CD4-positive, alpha-beta T cell treated with Interleukin-10 for 1 hour (primary cell): ENCODE measurements at places on chromosomes 16 and 17.

- DNase-seq = no peak
Measured at GRCh38 chr17:16199093-16199492, 16.2 kb downstream of the NCOR1 start.

DNA sequence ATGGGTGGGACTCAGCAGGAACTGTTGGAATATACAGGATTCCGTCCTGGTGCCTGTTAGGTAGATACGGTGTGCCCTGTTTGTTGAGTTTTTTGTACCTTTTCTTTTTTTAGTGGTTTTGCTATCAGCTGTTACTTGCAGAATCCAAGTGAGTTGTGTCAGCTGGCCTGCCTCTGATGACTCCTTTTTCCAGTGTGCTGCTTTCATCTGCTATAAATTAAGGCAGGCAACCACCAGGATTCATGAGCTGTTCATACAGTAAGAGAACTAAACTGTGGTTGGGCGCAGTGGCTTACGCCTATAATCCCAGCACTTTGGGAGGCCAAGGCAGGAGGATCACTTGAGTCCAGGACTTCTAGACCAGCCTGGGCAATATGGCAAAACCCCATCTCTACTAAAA is 79.9 kb downstream of the WNT3 start:
- no peak for DNase-seq

GRCh38 chr16:27414788-27415431 is 12.9 kb downstream of the IL21R start:
- no peak for DNase-seq

DNA sequence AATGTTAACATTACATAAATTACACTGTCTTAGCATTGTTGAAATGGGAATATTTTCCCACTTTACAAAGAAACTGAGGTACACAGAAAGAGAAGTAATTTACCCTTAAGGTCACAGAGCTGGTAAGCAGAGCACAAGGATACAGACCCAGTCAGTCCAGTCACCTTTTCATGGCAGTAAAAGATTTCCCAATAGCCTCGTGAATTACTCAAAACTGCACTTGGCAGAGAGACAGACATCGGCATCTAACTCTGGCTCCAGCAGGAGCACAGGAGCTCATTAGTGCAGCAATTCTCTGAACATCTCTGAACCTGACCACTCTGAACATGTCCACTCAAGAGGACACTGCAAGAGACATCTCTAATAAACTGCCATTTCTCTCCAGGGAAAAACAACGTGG is 3.1 kb downstream of the TEX2 start:
- no peak for DNase-seq

- no peak for DNase-seq
Measured at GRCh38 chr17:6425407-6425806, 9.5 kb downstream of the AIPL1 start.

DNA sequence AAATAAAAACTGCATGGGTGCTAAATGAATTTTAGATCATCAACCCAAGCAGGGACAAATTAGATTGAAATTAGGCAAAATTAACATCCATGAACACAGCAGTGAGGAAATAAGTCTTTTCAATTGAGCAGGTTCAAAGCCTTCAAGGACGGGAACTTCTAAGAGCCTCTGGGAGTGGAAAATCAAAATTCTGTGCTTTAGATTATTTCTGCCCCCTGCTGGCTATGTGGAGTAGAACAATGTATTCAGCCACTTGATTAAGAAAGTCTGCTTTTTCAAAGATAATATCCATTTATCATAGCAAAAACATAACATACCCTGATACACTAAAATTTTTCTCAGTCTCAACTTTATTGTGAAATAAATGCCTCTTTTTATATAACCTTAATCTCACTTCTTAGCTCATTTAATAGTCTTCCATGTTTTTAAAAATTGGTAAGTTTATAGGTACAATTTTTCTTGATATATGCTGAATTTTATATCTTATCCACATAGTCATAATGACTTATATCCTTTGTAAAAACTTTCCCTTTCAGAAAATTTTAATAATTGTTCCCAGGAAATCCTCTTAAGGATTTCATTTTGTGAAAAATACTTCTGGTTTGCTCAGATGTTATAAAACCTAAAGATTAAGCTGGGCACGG is 28.1 kb upstream of the NOL11 start:
- peak; percentile 75 for DNase-seq

DNA sequence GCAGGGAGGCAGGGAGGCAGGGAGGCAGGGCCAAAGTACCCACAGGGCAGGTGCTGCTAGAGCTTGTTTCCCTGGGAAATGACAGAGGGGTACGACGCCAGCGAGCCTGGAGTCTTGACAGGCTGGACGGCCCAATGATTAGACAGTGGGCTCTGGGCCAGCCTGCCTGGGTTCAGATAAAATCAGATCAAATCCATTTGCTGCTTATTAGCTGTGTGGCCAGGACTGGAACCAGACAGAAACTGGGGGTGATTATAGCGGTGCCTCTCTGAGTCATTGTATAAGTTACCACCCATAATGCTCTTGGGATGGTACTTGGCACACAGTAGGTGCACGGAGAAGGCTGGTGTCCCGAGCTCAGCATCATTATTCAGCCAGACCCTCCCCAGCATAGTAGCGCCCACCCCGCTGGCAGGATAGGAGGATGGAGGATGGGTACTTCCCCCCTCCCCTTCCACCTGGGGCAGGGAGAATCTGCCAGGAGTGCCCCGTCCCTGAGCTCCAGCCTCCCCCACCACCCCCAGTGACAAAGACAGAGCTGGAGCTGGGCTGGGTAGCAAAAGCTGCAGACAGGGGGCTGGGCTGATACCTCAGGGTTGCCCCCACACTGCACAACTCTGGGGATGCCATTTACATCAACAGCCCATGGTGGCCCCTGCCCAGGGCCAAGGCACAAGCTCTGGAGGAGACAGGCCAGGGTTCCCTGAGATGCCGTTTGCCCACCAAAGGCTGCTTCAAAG is 77.6 kb upstream of the TNRC6C start:
- DNase-seq = peak; percentile 25

DNA sequence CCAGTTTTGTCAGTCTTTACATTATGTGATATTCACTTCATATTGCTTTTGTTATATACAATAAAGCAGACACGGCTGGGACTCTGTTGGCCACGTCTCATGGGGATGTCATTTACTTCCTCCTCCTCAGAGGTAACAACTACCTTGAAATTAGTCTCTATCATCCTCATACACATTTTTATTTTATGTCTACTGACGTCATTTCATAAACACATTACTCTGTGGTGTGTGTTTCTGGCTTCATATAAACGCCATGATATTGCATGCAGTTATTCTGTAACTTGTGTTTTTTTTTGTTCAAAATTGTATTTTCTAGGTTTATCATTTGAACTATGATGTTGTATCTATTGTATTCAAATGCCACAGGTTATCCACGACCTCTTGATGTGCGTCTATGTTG is 13.4 kb upstream of the IRF8 start:
- DNase-seq = no peak

GRCh38 chr16:70565053-70565452 is 41.4 kb downstream of the SF3B3 start:
- DNase-seq = no peak

DNA sequence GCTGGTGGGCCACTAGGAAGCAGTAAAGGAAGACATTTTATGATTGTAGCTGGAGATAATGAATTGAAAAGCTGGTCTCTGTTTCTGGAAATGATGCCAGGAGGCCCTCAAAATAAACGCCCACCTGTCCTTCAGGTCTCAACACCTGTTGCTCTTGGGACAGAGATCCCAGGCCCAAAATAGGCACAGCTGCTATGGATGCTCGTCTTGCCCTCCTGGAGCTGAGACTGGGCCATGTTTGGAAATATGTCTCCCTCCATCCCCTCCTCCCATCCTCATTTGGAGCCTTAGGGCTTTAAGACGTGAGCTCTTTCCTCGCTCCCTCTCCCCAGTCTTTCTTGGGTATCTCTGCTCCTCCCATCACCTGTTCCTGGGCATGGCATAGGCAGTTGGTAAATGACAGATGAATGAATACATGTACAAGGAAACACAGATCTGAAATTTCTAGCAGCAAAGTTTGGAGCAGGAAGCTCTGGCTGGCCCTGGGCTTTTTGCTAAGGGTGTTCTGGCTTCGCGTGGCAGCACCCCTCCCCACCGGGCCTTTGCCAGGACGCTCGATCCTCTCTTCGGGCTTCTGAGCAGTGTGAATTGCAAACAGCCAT is 33.3 kb downstream of the MYH3 start:
- no peak for DNase-seq

DNA sequence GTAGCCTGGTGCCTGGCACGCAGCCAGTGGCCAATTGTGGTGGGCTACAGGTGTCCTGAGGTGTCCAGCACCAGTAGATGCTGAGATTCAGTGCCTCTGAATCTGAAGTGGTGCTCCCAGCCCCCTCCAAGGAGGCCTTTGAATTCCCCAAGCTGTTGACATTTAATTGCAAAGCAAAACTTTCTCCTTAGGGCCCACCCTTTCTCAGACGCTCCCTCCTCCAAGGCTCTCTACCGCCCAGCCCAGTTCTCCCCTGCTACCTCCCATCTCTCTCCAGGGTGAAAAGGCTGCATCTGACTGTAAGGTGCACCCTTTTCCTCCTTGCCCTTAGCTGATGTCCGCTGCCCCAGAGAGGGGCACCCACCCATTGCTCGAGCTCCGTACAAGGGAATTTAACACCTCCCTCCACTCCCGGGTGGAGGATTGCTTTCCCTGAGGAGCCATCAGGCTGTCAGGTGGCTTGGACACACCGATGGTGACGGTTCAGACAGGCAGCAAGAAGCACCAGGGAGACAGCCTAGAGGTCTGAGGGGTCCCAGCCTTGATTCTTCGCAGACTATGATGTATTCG is 1.7 kb downstream of the BEAN1 start:
- DNase-seq = no peak

DNA sequence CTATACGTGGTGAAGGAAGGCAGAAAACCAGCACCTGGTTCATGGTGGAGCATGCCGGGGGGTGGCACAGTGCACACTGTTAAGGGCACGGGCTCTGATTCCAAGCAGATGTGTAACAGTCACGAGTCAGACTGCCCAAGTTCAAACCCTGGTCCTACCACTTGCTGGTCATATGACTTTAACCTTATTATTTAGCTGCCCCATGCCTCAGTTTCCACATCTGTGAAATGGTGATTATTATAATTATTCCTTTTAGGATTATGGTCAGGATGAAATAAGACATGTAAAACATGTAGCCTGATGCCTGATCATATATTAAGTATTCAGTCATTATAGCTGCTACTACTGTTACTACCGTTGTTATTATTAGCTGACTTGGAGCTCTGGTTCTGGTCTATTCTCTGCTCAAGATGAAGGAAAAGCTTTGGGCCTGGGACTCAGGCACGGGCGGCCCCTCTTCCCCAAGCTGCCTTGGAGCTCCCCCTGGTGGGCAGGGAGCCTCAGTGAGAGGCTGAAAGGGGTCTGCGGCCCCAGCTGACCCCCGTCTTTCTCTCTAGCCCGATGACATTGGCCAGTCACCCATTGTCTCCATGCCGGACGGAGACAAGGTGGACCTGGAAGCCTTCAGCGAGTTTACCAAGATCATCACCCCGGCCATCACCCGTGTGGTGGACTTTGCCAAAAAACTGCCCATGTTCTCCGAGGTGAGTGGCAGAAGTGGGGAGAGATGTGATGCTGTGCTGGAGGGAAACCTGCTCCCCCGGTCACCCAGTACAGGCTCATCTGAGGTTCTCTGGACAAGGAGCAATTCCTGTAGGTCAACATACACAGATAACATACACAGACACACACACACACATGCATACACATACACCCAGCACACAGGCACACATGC is 14.0 kb downstream of the NR1D1 start:
- DNase-seq = peak; percentile 69

- DNase-seq = peak; percentile 44
Measured at GRCh38 chr17:5585836-5586521, 1.7 kb upstream of the NLRP1 start.

- DNase-seq = no peak
Measured at GRCh38 chr17:50560931-50561745, 623 bp downstream of the CACNA1G start.

- DNase-seq = no peak
Measured at GRCh38 chr16:57803134-57803990, 1.1 kb upstream of the KIFC3 start.

- no peak for DNase-seq
Measured at GRCh38 chr17:38875477-38876075, 5.7 kb downstream of the LASP1 start.

- no peak for DNase-seq
Measured at GRCh38 chr16:8370374-8371270, 219.7 kb downstream of the TMEM114 start.
